CD4-positive, alpha-beta memory T cell (primary cell): ENCODE measurements at places on chromosomes 6 and 20. TPM values are rescaled to one million over a fixed set of nuclear protein-coding genes. Genes with fewer than 3 reads are reported as not detected.

DNA sequence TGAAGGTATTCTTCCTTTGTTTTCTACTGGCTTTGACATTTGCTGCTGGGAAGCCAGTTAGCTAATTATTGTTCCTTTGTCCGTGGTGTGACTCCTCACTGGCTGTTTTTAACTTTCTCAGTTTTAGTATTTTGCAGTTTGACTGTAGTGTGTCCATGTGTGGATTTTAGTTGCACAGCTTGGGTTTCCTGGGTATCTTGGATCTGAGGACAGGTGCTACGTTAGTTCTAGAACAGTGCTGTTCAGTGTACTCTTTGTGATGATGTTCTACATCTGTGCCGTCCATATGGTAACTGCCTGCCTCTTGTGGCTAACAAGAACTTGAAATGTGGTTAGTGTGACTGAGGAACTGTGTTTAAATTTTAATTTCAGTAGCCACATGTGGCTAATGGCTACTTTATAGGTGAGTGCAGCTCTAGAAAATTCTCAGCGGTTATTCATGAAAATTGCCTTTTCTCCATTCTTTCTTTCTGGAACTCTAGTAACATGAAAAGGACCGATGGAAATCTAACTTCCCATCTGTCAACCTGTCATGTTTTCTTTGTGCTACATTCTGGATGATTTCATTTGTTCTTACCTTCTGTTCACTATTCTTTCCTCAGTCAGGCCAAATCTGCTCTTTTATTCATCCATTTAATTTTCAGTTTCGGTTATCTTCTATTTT lies 7.4 kb downstream of the SNX9 start:
- DNase-seq = no peak

GRCh38 chr6:137878029-137878428 lies 11.0 kb downstream of the TNFAIP3 start:
- peak; percentile 36 for DNase-seq

DNA sequence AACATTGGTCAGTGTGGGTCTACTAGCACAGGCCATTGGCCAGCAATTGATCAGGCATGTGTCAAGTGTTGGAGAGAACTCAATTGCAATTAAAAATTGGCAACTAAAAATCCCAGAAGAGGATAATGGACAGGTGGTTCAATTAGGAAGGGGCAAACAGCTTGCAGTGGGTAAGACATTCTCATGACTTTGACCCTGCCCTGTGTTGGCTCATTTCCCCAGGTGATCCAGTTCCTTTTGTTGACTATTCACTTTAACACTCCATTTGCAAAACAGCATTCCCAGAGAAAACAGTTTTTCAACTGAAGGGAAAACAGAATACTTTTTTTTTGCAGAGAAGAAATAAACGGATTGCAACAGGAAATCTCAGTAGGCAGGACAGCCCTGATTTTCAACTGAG lies 28.9 kb upstream of the SCGN start:
- DNase-seq = no peak

DNA sequence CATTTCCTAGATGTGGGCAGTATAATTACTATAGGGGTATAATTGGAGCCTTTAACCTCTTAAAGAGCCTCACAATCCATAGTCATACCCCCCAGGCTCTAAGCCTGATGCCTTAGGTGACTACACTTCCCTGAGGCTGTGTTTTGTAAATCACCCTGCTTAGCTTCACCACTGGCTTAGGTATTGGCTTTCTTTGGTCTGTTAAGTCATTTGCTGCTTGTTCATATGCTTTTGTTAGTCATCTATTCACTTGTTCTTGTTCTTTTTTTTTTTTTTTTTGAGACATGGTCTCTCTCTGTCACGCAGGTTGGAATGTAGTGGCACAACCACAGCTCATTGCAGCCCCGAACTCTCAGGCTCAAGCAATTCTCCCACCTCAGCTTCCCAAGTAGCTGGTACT lies 26.7 kb downstream of the KAT14 start:
- no peak for DNase-seq

GRCh38 chr20:48411919-48412522 lies 415.8 kb downstream of the PREX1 start:
- no peak for DNase-seq

DNA sequence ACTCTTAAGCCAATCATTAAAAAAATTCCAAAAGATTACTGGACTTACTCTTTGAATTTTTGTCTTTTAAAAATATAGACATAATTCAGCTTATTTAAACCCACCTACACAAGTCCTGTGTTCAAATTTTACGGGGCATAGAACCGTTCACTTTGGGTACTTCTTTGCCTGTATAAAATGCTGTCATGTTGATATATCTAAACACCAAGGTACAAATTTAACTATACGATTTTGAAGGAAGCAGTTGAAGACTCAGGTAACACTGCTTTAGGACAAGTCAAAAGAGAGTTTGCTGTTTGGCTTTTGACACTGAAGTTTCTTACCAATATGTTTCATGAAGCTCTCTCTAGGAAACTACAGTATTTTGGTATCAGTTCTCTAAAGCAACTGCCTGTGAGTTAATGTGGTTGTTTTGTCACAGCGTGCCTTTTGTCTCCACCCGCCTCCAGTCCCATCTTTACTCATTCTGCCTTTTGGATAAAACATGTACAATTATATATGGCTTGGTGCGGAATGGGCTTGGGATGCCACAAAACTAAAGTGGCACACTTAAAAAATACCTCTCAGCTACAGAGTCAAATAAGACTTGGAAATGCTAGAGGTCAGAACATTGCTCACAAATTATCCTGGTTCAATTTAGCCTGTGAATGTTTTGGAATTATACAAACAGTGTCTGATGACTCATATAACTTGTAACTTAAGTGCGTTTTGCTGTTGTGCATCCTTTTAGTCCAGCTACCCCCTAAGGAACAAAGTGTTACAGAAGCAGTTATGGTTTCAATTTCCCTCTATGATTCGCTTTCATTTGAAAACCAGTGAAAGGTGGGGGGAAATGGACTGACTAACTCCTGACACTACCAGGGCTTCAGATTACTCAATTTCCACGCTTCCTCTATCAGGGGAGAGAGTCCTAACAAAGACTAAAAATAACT lies 38.7 kb downstream of the RGS17 start:
- no peak for DNase-seq

DNA sequence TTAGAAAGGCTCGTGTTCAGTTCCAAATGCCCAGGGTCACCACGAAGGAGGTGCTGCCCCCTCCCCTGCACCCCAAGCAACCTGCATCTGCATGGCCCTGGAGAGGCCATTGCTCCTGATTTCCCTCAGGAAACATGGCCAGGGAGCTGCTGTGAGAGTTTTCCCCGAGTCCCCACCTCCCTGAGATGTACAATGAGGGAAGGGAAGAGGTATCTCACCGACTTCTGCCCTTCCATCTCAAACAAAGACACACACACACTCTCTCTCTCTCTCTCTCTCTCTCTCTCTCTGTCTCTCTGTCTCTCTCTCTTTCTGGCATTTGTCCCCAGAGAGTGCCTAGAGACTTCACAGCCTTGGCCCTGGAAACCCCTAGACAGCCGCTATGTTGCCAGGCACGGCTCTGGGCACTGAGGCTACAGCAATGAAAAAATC lies 120.4 kb downstream of the MRPL14 start:
- DNase-seq = no peak

- DNase-seq = no peak
Observed at GRCh38 chr6:73079611-73079955, 145.7 kb downstream of the KHDC1L start.

Gene TOX2
- total RNA-seq = 0.64 TPM

Gene EFHC1
- 10.4 TPM for total RNA-seq

Gene SAPCD1
- total RNA-seq = 3.7 TPM
